ENCODE measurements at places on chromosomes 2 and 18.

DNA sequence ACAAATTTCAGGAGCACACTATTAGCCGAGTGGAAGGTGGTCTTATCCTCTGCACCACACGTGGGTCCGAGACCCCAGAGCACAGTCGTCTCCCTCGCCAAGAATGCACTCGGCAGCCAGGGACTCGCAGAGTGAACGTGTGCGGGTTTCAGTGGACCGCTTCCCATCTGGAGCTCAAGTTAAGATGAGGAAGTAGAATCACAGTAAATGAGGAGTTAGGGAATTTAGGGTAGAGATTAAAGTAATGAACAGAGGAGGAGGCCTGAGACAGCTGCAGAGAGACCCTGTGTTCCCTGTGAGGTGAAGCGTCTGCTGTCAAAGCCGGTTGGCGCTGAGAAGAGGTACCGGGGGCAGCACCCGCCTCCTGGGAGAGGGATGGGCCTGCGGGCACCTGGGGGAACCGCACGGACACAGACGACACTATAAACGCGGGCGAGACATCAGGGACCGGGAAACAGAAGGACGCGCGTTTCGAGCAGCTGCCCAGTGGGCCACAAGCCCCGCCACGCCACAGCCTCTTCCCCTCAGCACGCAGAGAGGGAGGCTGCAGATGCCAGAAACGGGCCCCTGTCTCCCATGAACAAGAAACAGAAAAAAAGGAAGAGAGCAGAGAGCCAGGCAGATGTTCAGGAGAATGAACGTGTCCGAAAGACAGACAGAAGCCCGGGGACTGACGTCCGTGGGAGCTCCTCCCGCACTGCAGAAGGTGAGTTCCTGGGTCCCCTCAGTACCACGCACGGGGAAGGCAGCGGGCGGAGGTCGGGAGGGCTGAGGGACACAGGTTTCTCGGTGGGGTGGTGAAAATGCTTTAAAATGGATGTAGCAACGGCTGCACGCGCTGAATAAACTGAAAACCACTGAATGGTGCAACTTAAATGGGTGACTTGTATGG, 5.4 kb upstream of the KCNG2 start:
- no peak for DNase-seq

DNA sequence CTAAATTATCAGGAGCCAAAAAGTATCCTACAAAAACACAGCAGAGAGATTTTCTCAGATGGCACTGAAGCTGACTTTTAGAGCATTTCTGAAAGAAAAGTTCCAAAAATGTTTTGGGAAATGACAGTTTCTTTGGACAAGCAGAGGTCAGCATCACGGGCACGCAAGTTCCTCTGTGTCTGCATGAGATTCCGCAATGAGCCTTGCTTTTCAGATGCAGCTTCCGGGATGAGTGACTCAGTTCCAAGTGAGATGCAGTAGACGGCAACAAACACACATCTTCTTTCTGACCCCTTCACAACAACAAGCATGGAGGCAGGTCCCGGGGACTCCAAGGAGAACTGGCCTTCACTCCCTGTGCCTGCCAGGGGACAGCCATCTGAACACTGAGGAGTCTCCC, 76.6 kb downstream of the EIPR1 start:
- DNase-seq = peak; percentile 3

- no peak for DNase-seq
These were observed 32.2 kb downstream of the QPCT start for GRCh38 chr2:37376421-37377186.

- no peak for DNase-seq
These were observed 227.1 kb downstream of the MYCN start for GRCh38 chr2:16167451-16167861.

- no peak for DNase-seq
These were observed 39.0 kb downstream of the OLA1 start for GRCh38 chr2:174209325-174209724.

DNA sequence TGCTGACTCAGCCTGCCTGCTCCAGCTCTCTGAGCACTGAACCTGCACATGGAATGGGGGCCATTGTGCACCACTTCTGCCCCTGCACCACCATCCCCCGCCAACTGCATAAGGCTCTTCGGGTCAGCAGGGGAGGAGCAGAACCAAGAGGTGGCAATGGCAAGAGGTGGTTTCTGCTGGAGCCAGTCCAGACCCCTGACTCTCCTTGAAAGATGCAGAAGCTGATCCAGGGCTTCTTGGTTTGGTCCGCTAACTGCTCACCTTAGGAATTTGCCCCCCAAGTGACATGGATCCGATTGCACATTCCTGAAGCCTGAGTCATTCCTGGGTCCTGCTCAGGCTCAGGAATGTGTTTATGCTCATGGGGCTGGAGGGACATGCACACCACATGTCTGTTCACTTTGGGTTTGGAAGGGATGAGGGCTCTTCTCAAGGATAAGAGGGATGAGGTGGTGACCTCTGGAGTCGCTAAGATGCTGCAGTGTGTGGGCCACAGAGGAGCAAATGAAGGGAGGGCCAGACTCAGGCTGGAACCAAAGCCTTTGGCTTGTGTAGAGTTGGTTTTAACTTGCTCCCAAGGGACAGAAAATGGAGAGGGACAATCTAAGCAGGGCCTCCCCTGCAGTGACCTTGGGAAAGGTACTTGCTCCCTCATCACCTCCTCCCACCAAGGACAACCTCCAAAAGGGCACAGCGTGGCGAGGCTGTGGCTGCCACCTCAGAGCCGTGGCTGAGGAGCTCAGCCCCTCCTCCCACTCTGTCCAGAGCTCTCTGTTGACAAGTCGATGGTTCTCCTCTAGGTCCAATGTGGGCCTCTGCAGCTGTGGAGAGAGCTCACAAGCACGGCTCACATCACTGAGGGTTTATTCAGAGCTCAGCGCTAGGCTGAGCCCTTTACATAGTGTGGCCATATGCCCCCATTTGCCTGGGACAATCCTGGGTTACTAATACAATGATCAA, 66.2 kb downstream of the HS1BP3 start:
- DNase-seq = no peak

GRCh38 chr2:102848366-102848839, 86.6 kb downstream of the TMEM182 start:
- peak; percentile 88 for DNase-seq

DNA sequence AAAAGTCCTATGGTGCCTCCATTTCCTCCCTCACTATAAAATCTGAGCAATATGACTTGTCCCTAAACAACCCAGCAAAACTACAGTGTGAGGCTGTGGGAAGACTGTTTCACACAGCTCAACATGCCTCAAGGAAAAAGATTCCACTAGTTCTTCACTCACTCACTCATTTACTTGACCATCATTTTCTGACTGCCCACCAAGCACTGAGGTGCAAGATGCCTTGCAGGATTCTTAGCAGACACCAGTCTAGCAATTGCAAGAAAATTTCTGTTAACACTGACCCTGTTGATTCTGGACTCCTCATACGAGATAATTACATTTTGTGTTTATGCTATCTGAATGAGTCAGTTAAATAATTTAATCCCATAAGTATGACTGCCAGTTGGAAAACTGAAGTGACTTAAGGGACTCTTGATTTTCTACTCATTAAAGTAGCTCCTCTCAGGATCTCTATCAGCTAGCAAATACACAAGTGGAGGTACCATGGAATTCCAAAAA, 51.9 kb upstream of the PCBP1 start:
- DNase-seq = no peak

- no peak for DNase-seq
These were observed 45.0 kb upstream of the ASXL3 start for GRCh38 chr18:33532978-33533377.

DNA sequence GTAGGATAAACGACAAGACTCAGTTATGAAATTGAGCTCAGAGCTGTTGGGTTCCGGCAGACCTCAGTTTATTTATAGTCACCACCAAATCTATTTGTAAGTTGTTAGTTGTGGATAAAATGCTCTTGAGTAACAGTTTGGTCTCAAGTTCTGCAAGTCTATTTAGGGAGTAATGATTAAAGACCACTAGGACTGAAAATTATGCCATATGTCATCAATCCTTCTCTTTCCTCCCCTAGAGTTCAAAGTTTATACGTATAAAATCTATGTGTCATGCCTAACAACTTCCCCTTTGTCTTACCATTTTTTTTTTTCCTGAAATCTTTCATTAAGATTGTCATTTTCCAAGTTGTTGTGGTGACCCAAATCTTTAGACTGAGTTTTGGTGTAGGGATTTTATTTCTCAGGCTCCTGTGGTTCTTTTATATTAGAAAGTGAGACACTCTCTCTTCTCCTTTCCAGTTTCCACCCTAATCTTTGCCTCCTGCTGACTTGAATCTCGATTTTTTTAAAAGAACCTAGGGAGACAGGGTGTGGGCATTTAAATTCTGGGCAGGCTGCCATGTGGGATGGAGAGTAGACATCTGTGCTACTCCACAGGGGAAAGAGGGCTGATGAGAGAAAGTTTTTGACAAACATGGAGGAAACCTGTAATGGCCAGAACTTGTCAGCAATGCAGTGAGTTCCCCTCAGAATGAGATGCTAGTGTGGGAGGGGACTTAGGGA, 51.0 kb downstream of the LAMA3 start:
- peak; percentile 22 for DNase-seq

DNA sequence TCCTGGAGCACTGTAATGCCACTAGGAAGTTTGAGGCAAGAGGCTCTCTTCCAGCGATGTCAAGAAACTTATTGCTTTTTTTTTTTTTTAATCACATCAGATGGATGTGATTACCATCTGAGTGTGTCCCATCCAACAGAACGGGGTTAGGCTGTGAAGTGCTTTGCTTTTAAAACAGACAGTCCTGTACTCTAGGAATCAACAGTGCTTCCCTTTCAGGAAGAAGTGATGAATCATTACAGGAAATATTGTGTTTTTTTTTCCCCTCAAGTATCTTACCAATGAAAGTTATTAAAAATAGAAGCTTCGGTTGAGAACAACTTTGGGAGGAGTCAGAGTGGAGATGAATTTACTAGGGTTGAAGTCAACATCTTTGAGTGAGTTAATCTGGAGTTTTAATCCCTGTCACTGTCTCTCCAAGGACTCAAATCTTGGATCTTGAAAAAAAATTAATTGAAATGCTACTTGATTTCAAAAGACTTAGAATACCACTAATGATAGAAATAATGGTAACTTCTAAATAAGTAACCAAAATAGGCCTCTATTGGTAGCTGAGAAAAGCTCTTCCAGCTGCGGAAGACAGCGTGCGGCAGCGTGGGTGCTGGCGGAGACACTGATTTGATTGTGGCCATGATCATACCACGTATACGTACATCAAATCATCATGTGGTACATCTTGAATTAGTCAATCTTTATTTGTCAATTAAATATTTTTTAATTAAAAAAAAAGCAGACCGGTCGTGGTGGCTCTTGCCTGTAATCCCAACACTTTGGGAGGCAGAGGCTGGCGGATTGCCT, 45.5 kb downstream of the GATA6 start:
- DNase-seq = peak; percentile 23

DNA sequence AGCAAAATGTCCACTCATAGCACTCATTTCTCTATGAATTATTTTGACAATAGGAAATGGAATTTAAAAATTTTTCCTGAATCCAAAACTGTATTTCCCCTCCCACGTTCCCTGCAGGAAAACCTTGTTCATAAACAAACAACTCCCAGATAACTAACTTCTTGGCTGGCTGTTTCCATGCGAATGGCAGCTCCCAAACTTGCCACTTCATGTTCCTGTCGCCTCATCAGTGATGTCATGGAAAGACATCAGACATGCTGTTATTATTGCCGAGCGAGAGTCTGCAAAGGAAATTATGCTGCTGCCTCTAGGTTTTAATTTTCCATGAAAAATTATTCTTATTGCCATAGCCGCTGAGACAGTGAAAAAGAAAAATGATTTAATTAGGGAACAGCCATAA, 117.0 kb upstream of the RIOK3 start:
- DNase-seq = no peak

DNA sequence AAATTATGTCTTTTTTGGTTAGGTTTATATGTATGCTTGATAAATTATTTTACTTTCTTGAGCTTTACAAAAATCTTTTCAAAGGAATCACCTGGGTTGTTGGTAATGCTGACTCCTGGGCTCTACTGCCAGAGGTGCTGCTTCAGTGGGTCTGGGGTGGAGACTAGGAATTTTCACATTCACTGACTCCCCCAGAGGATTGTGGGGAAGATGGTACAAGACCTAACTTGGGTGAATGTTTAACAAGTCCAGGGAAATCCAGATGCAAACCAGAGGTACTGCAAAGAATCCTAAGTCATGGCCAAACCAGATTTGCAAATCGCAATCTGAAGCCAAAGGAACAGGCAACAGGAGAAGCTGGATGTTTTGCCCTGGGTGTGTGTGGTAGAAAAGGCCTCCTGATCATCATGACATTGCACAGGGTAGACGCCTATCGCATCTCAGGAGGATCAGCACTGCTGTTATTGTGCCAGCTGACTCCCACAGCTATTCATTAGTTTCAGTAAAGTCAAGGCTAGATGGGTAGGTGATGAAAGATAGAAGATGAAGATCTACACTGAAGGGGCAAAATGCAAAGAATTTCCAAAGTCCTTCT, 185.2 kb downstream of the BARD1 start:
- DNase-seq = no peak

DNA sequence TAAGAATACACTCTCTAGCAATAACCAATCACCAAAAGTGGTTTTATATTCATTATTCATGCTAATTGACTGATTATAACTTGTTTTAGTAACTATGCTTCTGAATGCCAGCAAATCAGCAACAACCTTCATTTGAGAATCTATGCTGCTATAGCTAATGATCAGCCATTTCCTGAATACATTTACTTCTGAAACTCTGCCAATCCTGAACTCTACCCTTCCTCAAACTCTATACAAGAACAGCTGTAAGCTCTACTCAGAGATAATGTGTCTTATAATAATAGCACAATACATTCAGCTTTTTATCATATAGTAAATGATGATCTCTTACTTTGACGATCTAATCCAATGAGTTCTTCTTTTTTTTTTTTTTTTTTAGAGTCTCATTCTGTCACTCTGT, 85.7 kb upstream of the EPAS1 start:
- no peak for DNase-seq

DNA sequence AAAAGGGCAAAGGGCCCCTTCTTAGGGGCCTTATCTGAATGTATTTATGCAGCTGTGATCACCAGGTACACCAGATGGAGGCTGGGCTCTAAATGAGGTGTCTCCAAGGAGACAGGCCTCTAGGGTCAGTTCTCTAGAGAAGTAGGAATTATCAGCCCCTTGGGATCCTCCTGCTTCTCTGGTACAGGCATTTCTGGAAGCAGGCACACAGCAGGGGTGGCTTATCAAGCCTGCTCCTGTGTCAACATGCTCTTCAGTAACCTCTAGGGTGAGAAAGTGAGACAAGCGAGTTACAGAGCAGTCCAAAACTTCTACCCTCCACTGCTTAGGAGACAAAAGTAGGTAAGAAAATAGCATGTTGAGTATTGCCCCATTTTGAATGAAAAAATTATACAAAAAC, 13.8 kb downstream of the TPGS2 start:
- no peak for DNase-seq
